ENCODE measurements at places on chromosomes 4 and X. TPM values are rescaled to one million over a fixed set of nuclear protein-coding genes. Genes with fewer than 3 reads are reported as not detected.

Gene IDS
- polyA plus RNA-seq = 103 TPM

Gene EGFL6
- polyA plus RNA-seq = 0.25 TPM

DNA sequence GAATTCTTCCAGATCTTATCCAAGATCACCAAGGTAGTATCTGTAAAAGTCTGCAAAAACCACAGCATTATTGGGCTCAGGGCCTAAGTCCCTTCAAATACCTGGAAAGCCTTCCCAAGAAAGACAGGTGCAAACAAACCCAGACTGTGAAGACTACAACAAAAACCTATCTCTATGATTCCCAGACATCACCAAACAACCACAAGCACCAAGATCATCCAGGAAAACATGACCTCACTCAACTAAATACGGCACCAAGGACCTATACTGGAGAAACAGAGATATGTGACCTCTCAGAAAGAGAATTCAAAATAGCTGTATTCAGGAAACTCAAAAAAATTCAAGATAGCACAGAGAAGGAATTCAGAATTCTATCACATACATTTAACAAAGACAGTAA, 15.3 kb downstream of the TCEAL1 start:
- no peak for DNase-seq

DNA sequence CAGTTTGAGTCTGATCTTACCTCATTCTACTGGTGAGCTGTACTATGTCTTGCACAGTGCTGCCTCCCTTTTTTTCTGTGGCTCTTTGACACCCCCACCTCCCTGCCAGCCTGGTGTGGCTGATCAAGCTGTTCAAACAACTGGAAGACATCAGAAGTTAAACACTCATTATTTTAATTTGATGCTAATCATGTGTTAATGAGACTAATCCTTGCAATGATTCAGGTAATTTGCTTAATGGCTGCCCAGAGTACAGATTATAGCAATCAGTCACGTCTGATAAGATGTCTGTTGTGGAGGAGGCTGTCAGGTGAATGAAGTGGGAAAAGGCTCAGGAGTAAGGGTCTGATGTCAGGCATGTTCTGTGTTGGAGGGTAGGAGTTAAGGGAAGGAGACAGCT, 87.4 kb upstream of the GK2 start:
- DNase-seq = no peak

- no peak for DNase-seq
These were observed 84.0 kb downstream of the PABPC4L start for GRCh38 chr4:134117392-134118183.

Gene VCX3A
- polyA plus RNA-seq = not detected

- no peak for DNase-seq
These were observed 18.7 kb downstream of the NDNF start for GRCh38 chr4:121053601-121054143.

- DNase-seq = no peak
These were observed 32.2 kb downstream of the LNX1 start for GRCh38 chr4:53559021-53559620.

Gene SNCA
- 12.0 TPM for polyA plus RNA-seq

DNA sequence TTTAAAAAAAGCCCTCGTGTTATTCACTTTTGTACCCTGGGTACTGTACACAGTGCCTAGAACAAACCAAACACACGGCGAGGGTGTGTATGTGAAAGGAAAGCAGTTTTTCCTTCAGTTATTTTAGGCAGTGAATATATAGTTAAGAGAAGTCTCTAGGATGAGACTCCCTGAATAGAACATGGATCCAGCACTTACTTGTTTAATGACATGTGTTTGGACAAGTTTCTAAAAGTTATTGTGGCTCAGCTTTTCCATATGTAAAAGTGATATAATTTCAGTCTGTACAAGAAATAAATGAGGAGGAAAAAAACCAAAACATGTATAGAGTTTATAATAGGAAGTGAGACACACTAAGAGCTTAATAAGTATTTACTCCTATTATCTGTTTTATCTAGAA, 273.2 kb downstream of the ADGRL3 start:
- no peak for DNase-seq
